ENCODE measurements at places on chromosomes 7 and 10. TPM values are rescaled to one million over a fixed set of nuclear protein-coding genes. Genes with fewer than 3 reads are reported as not detected.

GRCh38 chr10:9219860-9220259 is 1165.4 kb downstream of the GATA3 start:
- DNase-seq, result no peak

DNA sequence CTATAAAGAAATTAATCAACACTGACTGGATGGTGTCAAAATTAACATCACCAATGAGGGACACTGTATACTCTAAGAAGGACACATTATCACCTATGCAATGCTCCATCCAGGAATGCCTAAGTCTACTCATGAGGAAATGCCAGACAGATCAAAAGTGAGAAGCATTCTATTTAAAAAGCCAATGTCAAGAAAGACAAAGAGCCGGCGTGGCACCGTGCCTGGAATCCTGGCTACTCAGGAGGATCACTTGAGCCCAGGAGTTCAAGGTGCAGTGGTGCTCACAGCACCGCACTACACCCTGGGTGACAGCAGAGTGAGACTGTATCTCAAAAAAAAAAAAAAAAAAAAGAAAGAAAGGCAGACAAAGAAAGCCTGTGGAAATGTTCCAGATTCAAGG is 45.5 kb upstream of the ANAPC16 start:
- DNase-seq, result no peak

- no peak for DNase-seq
Measured at GRCh38 chr7:121298831-121299239, 30.0 kb upstream of the WNT16 start.

GRCh38 chr7:2732959-2733584 is 45.1 kb downstream of the AMZ1 start:
- DNase-seq, result no peak

GRCh38 chr7:148811892-148812291 is 72.2 kb downstream of the EZH2 start:
- no peak for DNase-seq

DNA sequence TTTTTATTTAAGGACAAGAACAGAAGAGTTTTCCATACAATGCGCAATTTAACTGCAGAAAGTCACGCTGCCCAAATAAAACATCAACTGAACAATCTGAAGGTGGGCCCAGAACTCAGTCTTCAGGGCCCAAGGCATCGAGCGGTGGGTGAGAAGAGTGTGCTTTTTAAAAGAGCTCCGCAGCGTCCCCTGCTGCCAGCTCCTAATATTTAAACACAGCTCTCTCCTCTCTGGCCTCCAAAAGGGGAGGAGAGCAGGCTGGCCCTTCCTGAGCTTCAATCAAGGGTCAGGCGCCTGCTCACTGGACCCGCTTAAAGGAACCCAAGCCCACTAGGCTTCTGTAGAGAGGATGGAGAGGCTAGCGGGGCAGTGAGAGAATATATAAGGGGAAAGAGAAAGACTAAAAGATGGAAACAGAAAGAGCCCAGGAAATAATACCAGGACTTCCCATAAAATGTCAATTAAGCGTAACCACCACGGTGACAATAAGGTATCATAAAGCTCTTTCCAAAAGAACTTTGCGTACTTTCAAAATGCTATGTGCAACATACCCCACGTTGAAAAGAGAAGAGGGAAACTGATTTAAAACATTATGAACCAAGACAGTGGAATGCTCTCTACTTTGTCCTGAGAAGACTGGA is 2.8 kb downstream of the FAM53B start:
- peak; percentile 92 for DNase-seq

SUMF2 gene
- total RNA-seq, result 76.1 TPM

PSAP gene
- 358 TPM for total RNA-seq

CTTNBP2 gene
- total RNA-seq, result 17.4 TPM
